Upper lobe of left lung (tissue), 6 donors: ENCODE measurements at places on chromosomes 2 and 18. TPM values are rescaled to one million over a fixed set of nuclear protein-coding genes. Genes with fewer than 3 reads are reported as not detected.

Gene OLA1
- 16.5 TPM for total RNA-seq

DNA sequence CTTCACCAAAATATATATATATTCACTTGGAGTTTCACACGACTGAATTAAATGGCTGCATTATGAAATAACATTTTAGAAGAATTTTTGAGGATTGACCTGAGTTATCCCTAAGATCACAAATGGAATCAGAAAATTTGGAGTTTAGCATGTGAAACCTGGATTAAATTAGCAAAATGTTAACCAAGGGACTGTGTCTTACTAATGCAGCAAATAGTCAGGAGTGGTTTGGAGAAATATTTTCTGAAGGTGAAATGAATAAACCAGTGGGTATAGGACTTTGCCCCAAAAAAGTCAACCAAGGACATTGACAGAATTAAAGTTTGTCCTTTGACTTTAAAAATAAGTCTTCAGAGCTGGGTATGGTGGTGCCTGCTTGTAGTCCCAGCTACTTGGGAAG is 111.2 kb downstream of the PRPF40A start:
- H3K4me3 ChIP-seq, result no peak overlapping the region
- no peaks in the 10 kb centered on the region for H3K27me3 ChIP-seq
- no peaks in the 10 kb centered on the region for H3K36me3 ChIP-seq
- no peak overlapping the region for H3K27ac ChIP-seq
- no peak for DNase-seq

- H3K27me3 ChIP-seq, result no peaks in the 10 kb centered on the region
- H3K4me1 ChIP-seq, result no peaks in the 10 kb centered on the region
- H3K4me3 ChIP-seq, result no peak overlapping the region
- H3K27ac ChIP-seq, result no peak overlapping the region
Measured at GRCh38 chr2:21253311-21254027, 129.7 kb downstream of the TDRD15 start.

DNA sequence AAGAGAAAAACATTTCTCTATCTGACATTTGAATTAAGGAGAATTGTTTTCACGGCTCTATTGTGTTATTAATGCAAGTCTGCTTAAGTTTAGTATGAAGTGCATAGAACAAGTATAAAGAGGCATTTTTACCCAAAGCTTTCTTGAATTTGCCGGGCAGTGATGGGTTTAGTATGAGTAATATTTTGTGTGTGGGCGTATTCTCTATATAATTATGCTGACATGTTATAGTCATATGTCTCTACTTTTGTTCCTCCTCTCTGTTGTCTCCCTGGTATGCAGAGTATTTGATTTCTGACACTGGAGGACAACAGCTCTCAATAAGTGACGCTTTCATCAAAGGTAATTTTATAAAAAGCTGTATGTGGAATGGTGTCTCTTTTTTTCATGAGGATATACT is 45.9 kb downstream of the PIKFYVE start:
- H3K36me3 ChIP-seq, result peaks cover 13% of the 10 kb centered on the region
- no peak overlapping the region for H3K4me3 ChIP-seq
- H3K4me1 ChIP-seq, result no peaks in the 10 kb centered on the region
- DNase-seq, result no peak

Gene M1AP
- total RNA-seq, result not detected

DNA sequence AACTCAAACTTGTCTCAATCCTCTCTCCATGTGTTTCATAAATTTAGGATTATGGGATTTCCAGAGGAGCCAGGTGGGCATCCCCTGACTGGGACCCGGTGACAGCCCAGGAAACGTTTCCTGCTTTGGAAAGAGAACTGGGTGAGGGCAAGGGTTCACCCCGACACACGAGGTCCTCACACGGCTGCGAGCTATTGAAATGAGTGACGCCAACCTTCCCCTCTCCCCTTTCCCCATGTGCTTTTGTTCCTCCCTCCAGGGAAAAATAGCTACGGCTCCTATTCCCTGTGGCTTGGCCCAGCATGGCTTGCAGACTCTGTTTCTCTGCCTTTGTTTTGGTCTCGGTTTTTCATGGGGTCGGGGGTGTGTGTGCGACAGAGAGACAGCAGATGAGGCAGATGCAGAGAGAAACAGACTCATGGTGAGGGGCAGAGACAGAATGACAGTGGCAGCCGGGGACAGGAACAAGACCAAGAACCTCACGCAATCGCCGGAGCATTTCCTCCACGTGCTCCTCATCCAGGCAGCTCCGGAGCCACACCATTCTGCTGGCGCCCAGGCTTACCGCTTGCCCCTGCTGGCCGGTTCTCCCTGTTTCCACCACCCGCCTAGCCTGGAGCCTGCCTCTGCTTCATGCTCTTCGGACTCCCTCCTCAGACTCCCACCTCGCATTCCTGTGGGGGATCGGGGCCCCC is 238.5 kb downstream of the DYSF start:
- peaks cover 5% of the 10 kb centered on the region for H3K4me1 ChIP-seq
- DNase-seq, result no peak
- no peaks in the 10 kb centered on the region for H3K27me3 ChIP-seq
- H3K36me3 ChIP-seq, result no peaks in the 10 kb centered on the region

DNA sequence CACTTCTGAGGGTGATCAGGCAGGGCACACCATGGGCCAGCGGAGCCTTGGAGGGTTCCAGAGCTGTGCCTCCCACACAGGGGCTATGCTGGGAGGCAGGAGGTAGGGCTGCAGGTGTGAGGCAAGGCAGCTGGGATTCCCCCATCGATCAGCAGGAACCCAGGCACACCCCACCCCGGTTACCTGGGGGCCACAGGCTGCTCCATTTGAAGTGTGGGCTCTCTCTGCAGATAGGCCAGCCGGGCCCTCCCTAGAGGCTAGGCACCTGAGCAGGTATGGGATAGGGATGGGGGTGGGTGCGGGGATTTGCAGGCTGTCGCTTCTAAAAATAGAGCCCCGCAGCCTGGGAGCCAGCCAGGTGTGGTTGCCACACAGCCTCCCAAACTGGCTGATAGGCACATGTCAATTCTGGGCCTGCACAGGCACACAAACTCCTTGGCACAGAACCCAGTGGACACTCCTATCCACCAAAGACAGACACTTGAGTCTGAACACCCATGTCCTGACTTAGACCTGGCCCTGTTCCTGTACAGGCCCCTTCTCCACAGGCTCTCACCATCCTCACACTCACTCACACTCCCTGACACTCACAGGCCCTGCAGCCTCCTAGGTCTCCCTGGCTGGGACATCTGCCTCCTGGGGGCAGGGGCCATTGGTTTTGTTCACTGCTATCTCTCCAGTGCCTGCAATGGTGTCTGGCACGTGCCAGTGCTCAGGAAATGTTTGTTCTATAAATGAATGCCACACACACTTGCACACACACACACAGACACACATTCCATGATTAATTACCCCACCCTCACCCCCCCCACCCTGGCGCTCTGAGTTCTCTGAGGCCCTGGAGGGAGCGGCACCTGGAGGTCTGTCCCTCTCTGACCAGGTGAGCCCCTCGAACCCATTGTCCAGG is 73.4 kb downstream of the ZFP36L2 start:
- no peaks in the 10 kb centered on the region for H3K27me3 ChIP-seq
- H3K4me1 ChIP-seq, result peaks cover 26% of the 10 kb centered on the region
- no peaks in the 10 kb centered on the region for H3K36me3 ChIP-seq
- H3K27ac ChIP-seq, result no peak overlapping the region
- no peak for DNase-seq

DNA sequence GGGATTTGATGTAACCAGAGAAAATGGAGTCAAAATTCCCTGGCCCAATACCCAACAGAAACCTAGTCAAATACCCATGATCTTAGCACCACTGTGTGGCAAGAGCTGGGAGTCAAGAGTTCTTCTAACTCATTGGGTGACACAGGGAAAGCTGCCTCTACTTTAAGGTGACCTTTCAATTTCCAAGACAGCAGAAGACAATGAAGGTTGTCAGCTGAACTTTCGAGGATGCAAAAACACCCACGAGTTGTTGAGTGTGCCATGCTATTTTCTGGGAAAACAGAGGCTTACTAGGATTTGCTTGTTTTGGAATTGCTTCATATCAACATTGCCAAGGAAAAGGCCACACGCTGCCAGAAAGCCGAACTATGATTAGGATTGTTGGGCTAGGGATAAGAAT is 61.6 kb upstream of the CYRIA start:
- H3K4me1 ChIP-seq, result no peaks in the 10 kb centered on the region
- no peak for DNase-seq
- no peaks in the 10 kb centered on the region for H3K27me3 ChIP-seq
- H3K27ac ChIP-seq, result no peak overlapping the region

DNA sequence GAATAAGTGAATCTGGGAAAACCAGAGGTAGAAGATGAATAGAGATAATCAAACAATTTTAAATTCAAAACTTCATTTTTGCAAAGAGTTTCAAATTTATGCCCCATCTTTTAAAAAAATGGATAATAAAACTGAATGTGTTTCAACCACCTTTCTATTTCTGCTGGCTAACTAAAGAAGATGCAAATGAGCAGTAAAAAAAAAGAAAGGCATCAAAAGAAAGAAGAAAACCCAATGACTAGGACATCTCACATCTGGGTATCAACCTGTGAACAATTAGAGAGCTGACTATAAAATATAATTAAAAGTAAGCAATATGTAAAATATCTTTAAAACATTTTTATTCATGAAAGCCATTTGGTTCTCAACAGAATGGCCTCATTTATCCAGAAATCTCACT is 2.5 kb downstream of the PGAP1 start:
- no peak for DNase-seq
- H3K4me3 ChIP-seq, result peak overlapping the region; percentile 88
- peaks cover 4% of the 10 kb centered on the region for H3K4me1 ChIP-seq
- H3K27me3 ChIP-seq, result no peaks in the 10 kb centered on the region
- H3K36me3 ChIP-seq, result no peaks in the 10 kb centered on the region

Gene CACNB4
- 21.0 TPM for total RNA-seq

DNA sequence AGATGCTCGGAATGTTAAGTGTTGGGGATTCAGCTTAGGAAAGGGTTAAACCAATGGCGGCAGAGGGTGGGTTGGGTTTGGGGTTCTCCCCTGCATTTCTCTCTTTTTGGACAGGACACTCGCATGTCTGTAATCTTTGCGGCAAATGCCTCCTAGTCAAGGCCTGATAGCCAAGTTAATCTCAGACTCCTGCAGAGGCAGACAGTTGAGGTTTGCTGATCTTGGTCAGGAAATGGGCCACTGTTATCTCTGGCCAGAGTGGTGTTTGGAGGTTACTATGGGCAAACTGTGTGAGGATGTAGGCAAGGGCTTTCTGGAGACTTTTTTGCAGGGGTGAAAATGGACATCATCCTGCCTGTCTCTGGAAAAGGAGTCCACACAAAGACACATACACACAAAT is 188.8 kb downstream of the SETBP1 start:
- no peak for DNase-seq
- H3K4me1 ChIP-seq, result no peaks in the 10 kb centered on the region
- no peak overlapping the region for H3K27ac ChIP-seq
- H3K36me3 ChIP-seq, result no peaks in the 10 kb centered on the region

Gene KLF11
- 24.9 TPM for total RNA-seq

DNA sequence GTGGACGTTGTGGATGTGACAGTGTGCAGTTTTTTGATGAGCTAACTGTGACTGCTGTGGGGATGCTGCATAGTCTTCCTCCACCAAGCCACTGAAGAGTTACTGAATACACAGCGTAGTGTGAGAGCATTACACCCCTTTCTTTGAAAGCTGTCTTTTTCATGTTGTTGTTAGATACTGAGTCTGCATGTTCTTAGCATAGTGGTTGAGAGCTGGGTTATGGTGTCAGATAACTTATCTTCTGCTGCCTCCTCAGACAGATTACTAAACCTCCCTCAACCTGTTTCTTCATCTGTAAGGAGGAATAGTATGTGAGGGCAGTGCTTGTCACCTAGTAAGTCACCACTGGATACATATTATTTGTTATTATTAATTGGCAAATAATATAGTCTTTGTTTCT is 63.2 kb downstream of the CEP192 start:
- no peak overlapping the region for H3K27ac ChIP-seq
- H3K4me3 ChIP-seq, result no peak overlapping the region
- H3K27me3 ChIP-seq, result no peaks in the 10 kb centered on the region
- no peaks in the 10 kb centered on the region for H3K4me1 ChIP-seq
- peaks cover 62% of the 10 kb centered on the region for H3K36me3 ChIP-seq

DNA sequence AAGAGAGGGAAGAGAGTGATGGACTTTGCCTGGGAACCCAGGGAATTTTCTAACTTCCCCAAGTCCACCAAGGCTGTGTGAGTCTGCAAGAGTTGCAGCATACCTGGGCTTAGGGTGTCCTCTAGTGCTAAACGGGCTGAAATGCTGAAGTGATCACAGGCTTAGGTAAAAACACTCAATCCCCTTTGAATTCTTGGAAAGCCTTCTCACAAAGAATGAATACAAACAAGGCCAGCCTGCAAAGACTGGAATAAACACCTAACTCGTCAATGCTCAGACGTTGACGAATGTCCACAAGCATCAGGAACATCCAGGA is 30.0 kb upstream of the BMP10 start:
- no peaks in the 10 kb centered on the region for H3K36me3 ChIP-seq
- no peak overlapping the region for H3K27ac ChIP-seq
- H3K4me1 ChIP-seq, result no peaks in the 10 kb centered on the region
- DNase-seq, result no peak

Gene TMEFF2
- total RNA-seq, result 0.69 TPM

DNA sequence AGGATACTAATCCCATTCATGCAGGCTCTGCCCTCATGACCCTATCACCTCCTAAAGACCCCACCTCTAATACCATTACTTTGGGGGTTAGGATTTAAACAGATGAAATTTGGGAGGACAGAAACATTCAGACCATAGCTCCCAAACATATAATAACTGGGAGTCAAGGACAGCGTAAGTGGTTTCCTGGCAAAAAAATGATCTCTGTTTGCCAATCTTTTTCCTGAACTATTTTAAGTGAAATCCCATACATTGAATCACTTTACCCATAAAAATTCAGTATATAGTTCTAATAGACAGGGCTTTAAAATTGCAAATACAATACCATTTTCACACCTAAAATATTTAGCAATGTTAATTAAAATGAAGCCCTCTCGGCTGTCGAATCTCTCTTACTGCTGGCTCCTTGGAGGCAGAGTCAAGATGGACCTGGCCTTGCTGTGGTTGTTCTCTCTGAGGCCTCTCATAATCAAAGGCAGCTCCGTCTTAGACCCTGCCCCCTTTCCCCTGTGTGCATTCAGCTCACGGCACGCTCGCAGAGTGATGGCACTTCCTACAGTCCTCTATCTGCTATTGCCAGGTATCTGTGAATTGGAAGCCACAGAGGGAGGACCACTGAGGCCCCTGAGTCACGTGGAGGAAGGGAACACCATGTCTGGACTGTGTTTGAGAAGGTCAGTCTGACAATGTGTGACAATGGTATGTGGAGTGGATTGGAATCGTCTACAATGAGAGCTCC is 132.3 kb downstream of the UXS1 start:
- H3K4me3 ChIP-seq, result no peak overlapping the region
- H3K27me3 ChIP-seq, result peaks cover 9% of the 10 kb centered on the region
- peaks cover 12% of the 10 kb centered on the region for H3K4me1 ChIP-seq
- H3K36me3 ChIP-seq, result no peaks in the 10 kb centered on the region

Gene EGR4
- not detected for total RNA-seq

DNA sequence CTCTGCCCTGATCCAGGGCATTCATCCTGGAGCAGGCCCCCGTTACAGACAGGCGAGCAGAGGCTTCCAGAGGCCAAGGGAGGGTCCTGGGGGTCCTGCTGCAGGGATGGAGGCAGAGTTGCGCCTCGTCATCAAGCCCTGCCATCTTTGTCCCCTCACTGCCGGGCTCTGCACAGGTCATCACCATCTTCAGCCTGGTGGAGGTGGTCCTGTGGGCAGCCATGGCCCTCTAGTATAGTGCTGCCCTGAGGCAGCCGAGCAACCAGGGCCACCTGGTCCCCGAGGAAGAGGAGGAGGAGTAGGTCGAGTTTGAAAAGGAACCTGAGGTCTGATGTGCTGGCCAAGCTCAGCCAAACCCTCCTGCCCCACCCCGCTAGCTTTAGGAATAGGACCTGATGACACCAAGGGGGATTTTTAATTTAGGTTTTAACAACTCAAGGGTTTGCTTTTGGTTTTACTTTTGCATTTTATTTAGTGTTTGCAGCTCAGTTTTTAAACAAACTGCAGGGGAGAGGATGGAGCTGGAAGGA is 8.8 kb upstream of the ALPI start:
- H3K27ac ChIP-seq, result no peak overlapping the region
- H3K4me3 ChIP-seq, result no peak overlapping the region
- H3K36me3 ChIP-seq, result no peaks in the 10 kb centered on the region
